Stimulated activated CD4-positive, alpha-beta T cell treated with anti-CD3 and anti-CD28 coated beads, TNF-alpha, amount 100 ng/mL, for 1 hour (primary cell): ENCODE measurements at places on chromosomes 5 and 9.

GRCh38 chr5:318931-319601 is 2.4 kb upstream of the AHRR start:
- DNase-seq, result no peak

DNA sequence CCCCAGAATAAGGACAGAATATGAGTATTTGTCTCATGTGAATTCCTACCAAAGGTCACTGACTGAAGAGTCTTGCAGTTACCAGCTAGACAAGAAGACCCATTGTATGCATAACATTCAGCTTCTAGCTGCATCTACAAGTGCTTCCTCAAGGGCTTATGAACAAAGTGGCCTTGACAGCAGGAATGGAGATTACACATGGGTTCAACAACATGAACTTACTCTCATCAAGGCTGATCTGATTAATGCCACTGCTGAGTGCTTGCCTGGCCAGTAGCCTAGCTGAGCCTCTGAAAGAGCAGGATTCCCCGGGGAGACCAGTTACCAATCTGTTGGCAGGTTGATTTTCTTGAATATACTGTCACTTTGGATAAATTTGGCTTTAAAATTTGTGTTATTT is 76.7 kb upstream of the CHD1 start:
- no peak for DNase-seq

- DNase-seq, result no peak
Measured at GRCh38 chr9:91130796-91131318, 230.9 kb downstream of the AUH start.

GRCh38 chr5:130316971-130317680 is 412.9 kb downstream of the CHSY3 start:
- DNase-seq, result no peak

DNA sequence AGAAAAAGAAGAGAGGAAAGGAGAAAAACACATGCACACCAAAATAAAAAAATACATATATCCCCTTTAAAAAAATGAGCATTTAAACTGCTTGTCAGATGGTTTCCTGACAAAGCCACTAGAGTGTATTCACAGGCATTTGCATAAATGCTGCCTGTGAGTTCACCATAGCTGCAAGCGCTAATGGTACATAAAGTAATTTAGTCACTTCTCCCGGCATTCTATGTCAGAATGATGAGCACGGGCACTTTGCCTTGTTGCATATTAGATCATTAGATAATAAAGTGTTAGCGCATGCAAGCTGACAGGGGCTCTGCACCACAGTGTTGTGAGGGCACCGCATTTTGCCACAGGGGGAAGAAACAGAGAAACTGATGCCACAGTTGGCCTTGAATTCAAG is 280.6 kb downstream of the EBF1 start:
- no peak for DNase-seq

GRCh38 chr5:127871503-127872153 is 168.4 kb downstream of the CCDC192 start:
- DNase-seq, result no peak
